Effector memory CD4-positive, alpha-beta T cell (primary cell): ENCODE measurements at places on chromosomes 12 and 14.

DNA sequence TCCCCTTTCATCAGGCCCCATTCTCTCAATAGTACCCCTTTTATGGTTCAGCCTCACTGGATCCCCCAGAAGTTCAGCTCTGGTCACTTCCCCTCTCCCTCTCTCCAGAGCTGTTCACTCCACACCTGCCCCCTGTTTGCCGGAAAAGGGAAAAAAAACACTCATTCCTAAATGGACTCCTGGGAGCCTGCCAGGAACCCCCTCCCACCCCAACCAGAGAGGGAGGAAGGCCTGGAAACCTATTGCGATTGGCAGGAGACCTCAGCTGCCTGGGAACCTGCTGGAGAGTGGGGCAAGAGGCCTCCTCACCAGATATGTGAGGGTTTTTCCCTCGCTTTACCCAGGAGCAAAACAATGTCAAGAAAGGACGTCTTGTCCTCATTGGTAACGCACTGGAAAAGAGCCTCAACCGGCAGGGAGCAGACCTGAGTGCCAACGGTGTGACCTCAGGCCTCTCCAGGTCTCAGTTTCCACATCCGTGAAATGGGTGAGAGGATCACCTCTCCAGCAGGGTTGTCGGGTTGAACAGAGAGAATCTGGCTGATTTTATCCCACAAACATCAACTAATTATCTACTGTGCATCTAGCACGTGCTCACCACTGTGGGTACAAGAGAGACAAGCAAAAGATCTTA is 4.6 kb downstream of the DTX1 start:
- no peak overlapping the region for H3K4me3 ChIP-seq
- no peaks in the 10 kb centered on the region for H3K27me3 ChIP-seq
- no peak for DNase-seq
- no peak overlapping the region for H3K27ac ChIP-seq
- H3K36me3 ChIP-seq: peaks cover 3% of the 10 kb centered on the region

GRCh38 chr12:15599266-15600037 is 189.7 kb downstream of the EPS8 start:
- no peaks in the 10 kb centered on the region for H3K4me1 ChIP-seq
- H3K27ac ChIP-seq: no peak overlapping the region
- DNase-seq: no peak
- no peak overlapping the region for H3K4me3 ChIP-seq

DNA sequence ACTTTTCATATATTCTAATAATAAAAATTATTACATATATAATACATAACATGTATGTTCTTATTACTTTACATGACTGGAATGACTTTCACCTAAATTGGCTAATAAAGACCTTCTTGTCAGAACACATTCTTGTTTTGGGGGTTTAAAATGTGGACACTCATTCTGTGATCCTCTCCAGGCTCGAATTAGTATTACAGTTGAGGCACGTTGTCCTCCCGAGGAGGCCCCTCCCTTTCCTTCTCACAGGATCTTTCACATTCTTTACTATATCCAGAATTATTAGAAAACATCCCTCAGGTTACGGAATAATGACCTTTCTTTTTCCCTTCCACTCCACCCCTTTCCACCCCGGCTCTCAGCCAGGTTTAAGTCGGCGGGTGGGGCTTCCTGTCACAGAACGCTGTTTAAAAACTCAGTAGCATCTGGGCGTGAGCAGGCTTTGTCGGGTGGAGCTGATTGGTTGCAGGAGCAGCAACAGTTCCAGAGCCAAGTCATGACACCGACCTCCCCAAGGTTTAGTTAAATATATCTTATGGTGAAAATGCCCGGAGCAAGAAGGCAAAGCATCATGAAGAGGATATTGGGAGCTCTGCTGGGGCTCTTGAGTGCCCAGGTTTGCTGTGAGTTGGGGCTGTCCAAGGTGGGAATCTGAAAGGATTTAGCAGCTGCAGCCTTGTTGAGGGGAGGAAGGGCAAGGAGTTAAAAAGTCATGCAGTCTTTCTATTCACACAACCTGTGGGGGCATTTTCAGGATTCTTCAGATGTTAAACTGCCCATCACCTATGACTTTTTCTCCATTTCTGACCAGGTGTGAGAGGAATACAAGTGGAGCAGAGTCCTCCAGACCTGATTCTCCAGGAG is 396.7 kb upstream of the OR4E1 start:
- DNase-seq: peak; percentile 29
- peak overlapping the region; percentile 39 for H3K4me3 ChIP-seq
- H3K27ac ChIP-seq: peak overlapping the region; percentile 42
- H3K27me3 ChIP-seq: no peaks in the 10 kb centered on the region

GRCh38 chr12:32502693-32503502 is 103.5 kb downstream of the FGD4 start:
- no peaks in the 10 kb centered on the region for H3K27me3 ChIP-seq
- H3K4me3 ChIP-seq: no peak overlapping the region
- no peak for DNase-seq
- no peaks in the 10 kb centered on the region for H3K4me1 ChIP-seq
- no peaks in the 10 kb centered on the region for H3K36me3 ChIP-seq
- H3K27ac ChIP-seq: no peak overlapping the region

DNA sequence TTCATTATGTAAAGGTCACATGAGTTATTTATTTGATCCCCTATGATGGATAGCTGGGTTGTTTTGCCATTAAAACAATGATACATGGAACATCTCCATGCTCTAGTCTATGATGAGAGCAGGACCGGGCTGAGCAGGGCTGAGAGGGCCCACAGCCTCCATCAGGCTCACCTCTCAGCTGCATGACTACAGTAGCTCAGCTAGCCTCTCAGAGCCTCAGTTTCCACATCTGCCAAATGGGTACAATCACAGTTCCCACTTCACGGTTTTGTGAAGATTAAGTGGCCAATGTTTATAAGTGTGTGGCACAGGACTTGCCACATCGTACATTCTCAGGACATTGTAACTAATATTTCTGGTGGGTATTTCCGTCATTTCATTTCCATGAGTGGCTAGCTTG is 19.9 kb upstream of the MYL2 start:
- no peaks in the 10 kb centered on the region for H3K27me3 ChIP-seq
- no peak overlapping the region for H3K27ac ChIP-seq
- H3K36me3 ChIP-seq: no peaks in the 10 kb centered on the region
- H3K4me1 ChIP-seq: no peaks in the 10 kb centered on the region

DNA sequence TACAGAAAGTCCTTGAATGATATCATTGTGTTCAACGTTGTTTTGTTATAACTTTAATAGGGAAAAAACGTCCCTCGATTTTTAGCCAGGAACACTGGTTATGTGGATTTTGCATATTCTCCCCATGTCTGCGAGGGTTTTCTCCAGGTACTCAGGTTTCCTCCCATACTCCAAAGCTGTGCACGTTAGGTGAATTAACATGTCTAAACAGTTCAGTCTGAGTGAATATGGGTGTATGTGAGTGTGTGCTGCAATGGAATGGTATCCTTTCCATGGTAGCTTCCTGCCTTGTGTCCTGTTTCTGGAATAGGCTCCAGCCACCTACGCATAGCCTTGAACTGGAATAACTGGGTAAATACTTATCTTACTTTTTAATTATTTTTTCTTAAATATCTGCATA is 810.8 kb upstream of the ATXN7L3B start:
- no peaks in the 10 kb centered on the region for H3K27me3 ChIP-seq
- DNase-seq: no peak
- no peaks in the 10 kb centered on the region for H3K36me3 ChIP-seq

DNA sequence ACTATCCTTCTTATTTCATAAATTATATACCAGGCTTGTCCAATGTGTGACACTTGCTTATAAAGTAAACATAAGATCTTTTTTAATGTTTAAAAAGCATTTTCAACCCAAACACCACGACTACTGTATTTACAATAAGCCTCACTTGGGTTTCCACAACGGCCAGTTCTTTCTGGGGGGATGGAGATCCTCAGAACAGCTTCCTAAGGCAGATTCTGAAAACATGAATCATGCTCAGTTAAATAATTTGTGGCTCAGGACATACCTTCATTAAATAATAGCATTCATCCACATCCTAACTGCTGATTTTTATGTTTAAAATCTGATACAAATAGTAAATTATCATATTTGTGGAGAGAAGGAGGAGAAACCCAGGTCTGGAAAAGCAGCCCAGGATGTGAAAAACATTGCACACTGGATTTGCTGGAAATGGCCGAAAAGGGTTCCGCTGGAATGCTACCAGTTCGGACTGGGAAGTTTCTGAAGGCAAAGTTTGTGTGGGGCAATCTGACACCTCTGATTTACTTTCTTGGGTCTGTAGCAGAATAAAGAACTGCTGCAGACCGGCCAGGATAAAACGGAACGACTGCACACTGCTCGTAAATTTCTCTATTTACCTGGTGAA is 597 bp downstream of the GLT8D2 start:
- H3K4me1 ChIP-seq: no peaks in the 10 kb centered on the region
- H3K27me3 ChIP-seq: peaks cover 13% of the 10 kb centered on the region
- DNase-seq: no peak
- H3K36me3 ChIP-seq: no peaks in the 10 kb centered on the region
- H3K27ac ChIP-seq: no peak overlapping the region
